ENCODE measurements at places on chromosomes 7 and 10. TPM values are rescaled to one million over a fixed set of nuclear protein-coding genes. Genes with fewer than 3 reads are reported as not detected.

The MYOF gene
- total RNA-seq: 50.5 TPM

The SRGN gene
- 22.0 TPM for total RNA-seq

The DOCK1 gene
- 51.1 TPM for total RNA-seq

The AGAP4 gene
- 23.4 TPM for total RNA-seq

The MOGAT3 gene
- not detected for total RNA-seq

GRCh38 chr7:539731-540411 lies 20.2 kb upstream of the PDGFA start:
- DNase-seq: no peak
- H3K4me1 ChIP-seq: peaks cover 2% of the 10 kb centered on the region
- no peaks in the 10 kb centered on the region for H3K36me3 ChIP-seq
- no peak overlapping the region for H3K27ac ChIP-seq

DNA sequence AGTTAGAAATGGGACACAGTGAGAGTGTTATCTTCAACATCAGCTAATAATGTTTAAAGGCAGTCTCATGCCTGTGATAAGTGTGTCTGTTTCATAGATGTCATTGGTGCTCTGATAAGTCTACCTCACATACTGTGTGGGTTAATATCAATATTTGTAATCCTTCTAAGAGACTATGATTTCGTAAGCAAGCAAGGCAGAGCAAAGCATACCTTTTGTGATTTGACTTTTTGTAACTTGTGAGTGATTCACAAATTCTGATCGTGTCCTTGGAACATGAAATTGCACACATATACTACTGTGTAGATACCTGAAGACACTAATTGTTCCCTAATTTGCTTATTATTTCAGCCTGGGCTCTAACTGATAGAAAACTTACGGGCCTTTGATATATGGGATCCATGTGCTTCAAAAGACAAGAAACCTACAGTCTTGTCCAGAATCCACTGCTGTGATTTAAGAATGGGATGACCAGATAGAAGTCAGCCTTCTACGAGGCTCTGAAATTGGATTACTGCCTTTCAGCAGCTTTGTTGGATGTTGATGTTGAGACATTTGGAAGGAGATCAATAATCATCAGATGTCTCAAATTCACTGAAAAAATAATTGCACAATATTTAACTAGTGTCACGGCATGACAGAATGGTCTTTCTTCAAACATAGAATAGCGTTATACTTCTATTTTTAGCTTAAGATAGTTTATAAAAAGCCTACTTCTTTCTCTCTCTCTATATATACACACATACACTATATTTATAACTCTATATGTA lies 63.2 kb upstream of the KLF6 start:
- DNase-seq: no peak
- H3K27ac ChIP-seq: no peak overlapping the region
- H3K4me1 ChIP-seq: peaks cover 3% of the 10 kb centered on the region
- no peaks in the 10 kb centered on the region for H3K36me3 ChIP-seq

GRCh38 chr7:100966542-100967291 lies 2.6 kb upstream of the MUC12 start:
- peak overlapping the region; percentile 7 for H3K4me3 ChIP-seq
- H3K27ac ChIP-seq: no peak overlapping the region
- peaks cover 3% of the 10 kb centered on the region for H3K27me3 ChIP-seq
- no peak for DNase-seq

- H3K4me3 ChIP-seq: no peak overlapping the region
- H3K36me3 ChIP-seq: no peaks in the 10 kb centered on the region
- no peak overlapping the region for H3K27ac ChIP-seq
- H3K4me1 ChIP-seq: no peaks in the 10 kb centered on the region
- no peaks in the 10 kb centered on the region for H3K27me3 ChIP-seq
Observed at GRCh38 chr7:28973591-28973990, 15.5 kb upstream of the TRIL start.

The LIPN gene
- total RNA-seq: not detected

The PON1 gene
- total RNA-seq: 1.6 TPM

GRCh38 chr7:38168890-38169570 lies 9.0 kb upstream of the STARD3NL start:
- H3K36me3 ChIP-seq: no peaks in the 10 kb centered on the region
- H3K27ac ChIP-seq: no peak overlapping the region
- no peaks in the 10 kb centered on the region for H3K27me3 ChIP-seq
- DNase-seq: no peak
- H3K4me3 ChIP-seq: no peak overlapping the region
- peaks cover 1% of the 10 kb centered on the region for H3K4me1 ChIP-seq

The CPA4 gene
- total RNA-seq: 0.27 TPM

GRCh38 chr7:136600475-136600874 lies 268.0 kb upstream of the CHRM2 start:
- H3K4me3 ChIP-seq: no peak overlapping the region
- no peaks in the 10 kb centered on the region for H3K27me3 ChIP-seq
- no peak for DNase-seq
- no peak overlapping the region for H3K27ac ChIP-seq

DNA sequence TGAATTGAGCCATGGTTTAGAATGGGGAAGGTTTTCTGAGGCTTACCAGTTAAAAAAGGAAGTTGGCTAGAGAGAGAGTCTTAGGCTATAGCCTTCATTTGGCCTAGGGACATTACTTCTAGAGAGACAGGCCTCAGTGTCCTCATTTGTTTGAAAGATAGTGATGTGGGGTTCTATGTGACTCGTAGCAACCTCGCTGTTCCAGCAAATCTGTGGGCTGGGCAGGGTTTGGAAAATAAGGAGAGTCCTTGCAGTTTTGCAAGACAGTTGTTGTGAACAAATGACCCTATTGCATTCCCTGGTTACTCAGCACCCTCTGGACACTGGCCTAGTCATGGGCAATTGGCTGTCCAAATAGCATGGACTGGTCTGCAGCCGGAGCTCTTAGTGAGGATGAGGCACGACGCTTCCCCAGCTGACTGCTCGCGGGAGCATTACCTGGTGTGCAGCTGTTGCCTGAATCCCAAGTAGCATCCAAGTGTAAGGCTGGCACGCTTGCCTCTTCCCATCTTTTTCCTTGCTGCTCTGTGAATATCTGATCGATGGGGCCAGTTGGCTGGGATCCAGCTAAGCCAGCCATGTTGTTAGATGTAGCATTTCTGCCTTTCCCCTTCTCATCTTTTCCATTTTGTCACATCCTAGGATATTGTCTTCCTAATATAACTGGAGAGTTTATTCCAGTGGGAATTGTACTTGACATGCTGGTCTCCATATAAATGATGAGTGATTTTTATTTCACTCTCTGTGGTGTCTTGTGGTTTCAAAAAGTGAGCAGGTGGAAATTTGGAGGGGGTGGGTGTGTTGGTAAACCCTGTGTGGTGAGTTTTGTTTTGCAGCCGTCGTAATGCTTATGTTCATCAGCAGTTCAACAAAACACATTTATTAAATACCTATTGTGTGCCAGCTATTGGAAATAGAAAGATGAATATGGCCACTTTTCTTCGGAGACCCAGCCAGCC lies 99.8 kb downstream of the SND1 start:
- no peak for DNase-seq
- H3K27me3 ChIP-seq: no peaks in the 10 kb centered on the region
- H3K36me3 ChIP-seq: no peaks in the 10 kb centered on the region
- H3K4me3 ChIP-seq: no peak overlapping the region
- peaks cover 5% of the 10 kb centered on the region for H3K4me1 ChIP-seq

- peaks cover 14% of the 10 kb centered on the region for H3K4me1 ChIP-seq
- H3K36me3 ChIP-seq: no peaks in the 10 kb centered on the region
- no peaks in the 10 kb centered on the region for H3K27me3 ChIP-seq
- no peak for DNase-seq
- H3K27ac ChIP-seq: no peak overlapping the region
Observed at GRCh38 chr7:37918526-37918925, 1.9 kb upstream of the SFRP4 start.

GRCh38 chr7:151091431-151091830 lies 5.2 kb downstream of the AGAP3 start:
- no peak overlapping the region for H3K27ac ChIP-seq
- no peaks in the 10 kb centered on the region for H3K36me3 ChIP-seq
- DNase-seq: no peak
- H3K4me3 ChIP-seq: no peak overlapping the region
- peaks cover 23% of the 10 kb centered on the region for H3K4me1 ChIP-seq
- H3K27me3 ChIP-seq: no peaks in the 10 kb centered on the region

The CALML5 gene
- not detected for total RNA-seq

The MBL2 gene
- not detected for total RNA-seq

The DPY19L1 gene
- total RNA-seq: 10.5 TPM

- no peak for DNase-seq
- no peaks in the 10 kb centered on the region for H3K4me1 ChIP-seq
- no peak overlapping the region for H3K27ac ChIP-seq
- no peaks in the 10 kb centered on the region for H3K36me3 ChIP-seq
- H3K27me3 ChIP-seq: no peaks in the 10 kb centered on the region
Observed at GRCh38 chr7:3748389-3748788, 447.3 kb downstream of the SDK1 start.

The TMEM130 gene
- total RNA-seq: 1.6 TPM

GRCh38 chr7:145212050-145212449 lies 376.2 kb upstream of the TPK1 start:
- H3K36me3 ChIP-seq: no peaks in the 10 kb centered on the region
- no peaks in the 10 kb centered on the region for H3K27me3 ChIP-seq
- H3K27ac ChIP-seq: no peak overlapping the region
- no peaks in the 10 kb centered on the region for H3K4me1 ChIP-seq
- DNase-seq: no peak

The MRPS16 gene
- total RNA-seq: 59.4 TPM

The PRKG1 gene
- 16.6 TPM for total RNA-seq

The ZFYVE27 gene
- total RNA-seq: 20.8 TPM

GRCh38 chr10:103803941-103804340 lies 51.4 kb downstream of the SH3PXD2A start:
- H3K27ac ChIP-seq: no peak overlapping the region
- H3K4me3 ChIP-seq: no peak overlapping the region
- H3K4me1 ChIP-seq: no peaks in the 10 kb centered on the region
- no peak for DNase-seq
- H3K36me3 ChIP-seq: no peaks in the 10 kb centered on the region

DNA sequence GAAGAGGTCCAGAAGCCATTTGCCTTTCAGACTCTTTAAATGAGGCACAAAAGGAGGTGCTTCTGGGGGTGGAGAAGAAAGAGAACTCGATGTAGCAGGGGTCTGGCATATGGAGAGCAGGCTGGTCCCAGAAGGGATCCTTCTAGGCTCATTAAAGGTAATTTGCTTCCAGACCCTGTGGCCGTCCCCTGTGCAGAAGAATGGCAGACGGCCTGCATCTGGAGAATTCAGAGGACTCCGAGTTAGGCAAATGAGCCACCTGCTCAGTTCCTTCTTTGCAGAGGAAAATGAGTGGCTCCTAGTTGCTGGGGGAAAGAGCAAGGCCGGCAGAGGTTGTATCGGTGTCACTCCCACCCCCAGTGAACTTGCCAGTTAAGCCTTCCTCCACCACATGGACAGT lies 73.8 kb upstream of the FAM180A start:
- H3K4me3 ChIP-seq: no peak overlapping the region
- no peaks in the 10 kb centered on the region for H3K4me1 ChIP-seq
- DNase-seq: no peak
- H3K27me3 ChIP-seq: no peaks in the 10 kb centered on the region
- H3K36me3 ChIP-seq: no peaks in the 10 kb centered on the region
- H3K27ac ChIP-seq: no peak overlapping the region

The SPDYE8 gene
- total RNA-seq: not detected

DNA sequence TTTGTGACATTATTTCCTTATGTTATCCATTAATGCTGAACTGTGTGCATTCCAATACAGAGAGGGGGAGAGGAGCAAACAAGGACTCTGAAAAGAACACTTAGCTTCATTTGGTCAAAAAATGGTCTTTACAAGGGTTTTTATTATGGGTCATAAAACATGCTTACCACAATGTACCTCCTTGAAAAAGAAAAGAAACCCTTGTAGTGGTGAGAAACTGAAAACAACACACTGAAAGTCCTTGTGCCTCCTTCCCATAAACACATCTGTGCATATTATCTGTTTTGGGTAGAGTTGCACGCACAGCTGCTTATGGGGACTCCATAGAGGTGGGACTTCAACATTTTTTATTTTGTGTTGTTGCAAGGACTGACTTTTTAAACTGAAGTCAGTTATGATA lies 98.7 kb downstream of the CDK6 start:
- DNase-seq: no peak
- H3K4me3 ChIP-seq: no peak overlapping the region
- H3K27ac ChIP-seq: no peak overlapping the region

GRCh38 chr10:114301177-114301576 lies 62.1 kb downstream of the VWA2 start:
- no peak overlapping the region for H3K4me3 ChIP-seq
- H3K27ac ChIP-seq: no peak overlapping the region
- H3K36me3 ChIP-seq: no peaks in the 10 kb centered on the region
- peaks cover 3% of the 10 kb centered on the region for H3K4me1 ChIP-seq

DNA sequence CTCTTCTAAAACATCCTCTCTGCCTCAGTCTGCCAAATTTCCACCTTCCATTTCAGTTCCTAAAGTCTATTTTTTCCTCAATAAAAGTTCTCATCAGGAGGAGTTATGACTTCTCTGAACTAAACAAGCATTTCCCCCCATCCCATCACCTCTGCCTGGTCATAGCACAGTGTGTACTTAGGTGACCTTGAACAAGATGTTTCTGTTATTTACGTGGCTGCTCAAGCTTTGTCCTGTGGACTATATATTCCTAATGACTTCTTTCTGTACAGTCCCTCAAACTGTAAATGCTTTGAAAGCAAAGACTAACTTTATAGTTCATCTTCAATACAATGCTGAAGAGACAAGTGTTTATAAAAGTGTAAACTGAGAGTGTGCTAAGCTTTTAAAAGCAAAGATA lies 166.9 kb downstream of the CPEB3 start:
- H3K36me3 ChIP-seq: no peaks in the 10 kb centered on the region
- peaks cover 27% of the 10 kb centered on the region for H3K4me1 ChIP-seq
- H3K4me3 ChIP-seq: no peak overlapping the region
- H3K27me3 ChIP-seq: no peaks in the 10 kb centered on the region
- peak; percentile 22 for DNase-seq
- H3K27ac ChIP-seq: peak overlapping the region; percentile 9

DNA sequence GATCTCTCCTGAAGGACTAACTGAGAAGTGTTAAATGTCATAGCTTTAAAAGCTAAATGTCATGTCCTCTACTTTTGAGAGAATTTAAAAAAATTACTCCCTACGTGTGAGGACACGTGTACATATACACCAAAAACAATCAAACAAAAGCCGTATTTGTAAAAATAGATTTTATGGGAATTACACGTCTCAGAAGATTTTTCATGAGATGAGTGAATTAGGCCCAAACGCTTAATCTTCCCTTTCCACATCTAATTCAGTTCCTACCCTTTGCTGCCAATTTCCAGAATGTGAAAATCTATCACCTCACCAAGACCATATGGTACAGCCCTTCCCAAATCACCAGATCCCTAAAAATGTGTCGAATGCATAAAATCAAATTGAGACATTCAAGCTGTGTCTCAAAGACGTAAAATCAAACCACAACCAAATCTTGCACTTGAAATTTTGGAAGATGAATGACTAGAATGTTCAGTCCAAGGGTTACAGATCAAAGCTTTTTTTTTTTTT lies 1.0 kb upstream of the CTTNBP2 start:
- no peaks in the 10 kb centered on the region for H3K36me3 ChIP-seq
- no peak for DNase-seq
- no peak overlapping the region for H3K4me3 ChIP-seq
- H3K27me3 ChIP-seq: no peaks in the 10 kb centered on the region
- H3K27ac ChIP-seq: no peak overlapping the region
- peaks cover 3% of the 10 kb centered on the region for H3K4me1 ChIP-seq

Measured in ovary (tissue), 10 donors.